Ureter (tissue), 1 donor: ENCODE measurements at places on chromosomes 7 and 10. TPM values are rescaled to one million over a fixed set of nuclear protein-coding genes. Genes with fewer than 3 reads are reported as not detected.

Gene ANKRD61
- not detected for total RNA-seq

Gene RADIL
- 4.7 TPM for total RNA-seq

Gene SEMA3A
- 8.1 TPM for total RNA-seq

Gene CYP17A1
- total RNA-seq: 1.1 TPM

Gene CTTNBP2
- 16.6 TPM for total RNA-seq

Gene PAPOLB
- total RNA-seq: 0.29 TPM

Gene NRP1
- 68.3 TPM for total RNA-seq

GRCh38 chr10:95544783-95545500 is 16.2 kb downstream of the SORBS1 start:
- no peak for DNase-seq

- DNase-seq: no peak
These were observed 29.0 kb upstream of the BMS1 start for GRCh38 chr10:42753507-42754154.

- DNase-seq: no peak
These were observed 6.8 kb downstream of the CUZD1 start for GRCh38 chr10:122838880-122839279.

DNA sequence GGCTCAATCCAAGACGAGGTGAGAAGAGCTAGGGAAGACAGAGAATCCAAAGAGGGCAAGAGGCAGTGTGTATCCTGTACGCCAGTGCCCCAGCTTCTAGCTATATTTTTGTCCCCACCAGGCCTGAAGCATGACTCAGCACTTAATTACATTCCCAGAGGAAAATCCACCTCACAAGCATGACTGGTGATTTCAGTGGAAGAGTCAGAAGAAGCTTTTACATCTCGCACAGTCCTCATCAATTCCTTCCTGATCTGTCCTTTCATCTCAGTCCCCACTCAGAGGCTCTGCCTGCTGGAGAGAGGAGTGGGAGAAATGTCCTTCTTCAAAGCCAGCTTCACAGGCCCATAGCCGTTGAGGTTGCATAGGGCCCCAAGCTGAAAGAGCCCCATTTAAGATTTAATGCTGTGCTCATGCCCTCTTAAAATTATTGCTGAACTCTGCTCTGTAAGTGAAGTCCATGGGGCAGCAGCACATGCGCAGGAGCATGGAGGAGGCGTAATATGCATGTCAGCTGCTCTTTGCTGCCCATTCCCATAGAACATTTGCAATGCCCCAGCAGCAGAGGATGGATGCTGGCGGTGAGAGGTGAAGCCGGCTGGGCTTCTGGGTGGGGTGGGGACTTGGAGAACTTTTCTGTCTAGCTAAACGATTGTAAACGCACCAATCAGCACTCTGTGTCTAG is 39.0 kb upstream of the AOAH start:
- no peak for DNase-seq

DNA sequence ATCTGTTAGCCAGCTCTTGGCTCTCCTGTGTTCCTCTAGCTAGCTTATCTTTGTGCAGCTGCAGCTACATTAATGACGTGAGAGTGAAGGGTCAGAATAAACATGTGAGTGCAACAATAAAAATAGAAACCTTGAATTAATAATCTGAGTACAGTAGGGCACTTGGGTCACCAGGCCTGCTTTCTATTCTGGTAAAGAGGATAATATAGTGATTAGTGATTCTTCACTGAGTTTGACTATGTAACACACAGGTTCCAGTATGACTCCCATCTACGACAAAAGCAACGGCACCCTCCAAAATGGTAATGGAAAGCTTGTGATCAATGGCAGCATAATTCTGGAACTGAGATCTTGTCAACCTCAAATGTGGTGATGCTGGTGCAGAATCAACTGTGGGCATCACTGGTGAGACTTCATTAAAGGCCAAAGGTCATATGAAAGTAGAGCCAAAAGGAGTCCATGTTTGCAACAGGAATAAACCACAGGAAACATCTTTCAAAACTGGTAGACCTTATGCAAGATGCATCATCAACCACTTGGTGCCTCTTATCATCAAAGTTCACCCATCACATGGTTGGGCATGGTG is 77.6 kb downstream of the NRBF2 start:
- DNase-seq: no peak

DNA sequence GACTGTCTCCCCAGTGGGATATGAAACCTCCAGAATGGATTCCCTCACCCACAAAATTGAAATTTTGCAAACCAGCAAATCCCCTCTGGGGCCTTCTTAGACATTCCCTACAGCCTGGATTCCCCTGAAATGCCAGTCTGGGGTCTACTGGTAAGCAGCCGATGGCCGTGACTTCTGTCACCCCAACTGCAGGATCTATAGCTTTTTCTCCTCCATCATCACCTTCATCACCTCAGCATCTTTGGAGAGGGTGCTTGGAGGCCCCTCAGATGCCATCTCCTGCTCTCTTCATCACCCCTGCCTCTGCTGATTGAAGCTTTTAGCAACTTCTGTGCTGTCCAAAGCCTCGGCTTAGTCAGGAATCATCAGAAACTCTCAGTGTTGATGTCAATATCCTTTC is 2.6 kb upstream of the KCNMA1 start:
- DNase-seq: no peak

GRCh38 chr7:94445696-94446194 is 51.0 kb downstream of the COL1A2 start:
- DNase-seq: no peak
